H4 (cell line): ENCODE measurements at places on chromosomes 1 and 21. TPM values are rescaled to one million over a fixed set of nuclear protein-coding genes. Genes with fewer than 3 reads are reported as not detected.

CNKSR1 gene
- not detected in 2 replicates for total RNA-seq

GATAD2B gene
- 4.9 and 7.2 TPM in 2 replicates for total RNA-seq

SLC41A1 gene
- total RNA-seq: 8.2 and 15.7 TPM in 2 replicates

HRNR gene
- total RNA-seq: not detected in 2 replicates

NBL1 gene
- 34.2 and 53.1 TPM in 2 replicates for total RNA-seq

AGPAT3 gene
- total RNA-seq: 27.0 and 29.4 TPM in 2 replicates

DPYD gene
- total RNA-seq: 14.8 and 18.2 TPM in 2 replicates

GPR61 gene
- total RNA-seq: not detected in 2 replicates

ZFP69B gene
- 3.5 and 5.2 TPM in 2 replicates for total RNA-seq

VWA5B1 gene
- not detected in 2 replicates for total RNA-seq

AGMAT gene
- total RNA-seq: not detected in 2 replicates

RNU1-4 gene
- total RNA-seq: not detected in 2 replicates

OR10J1 gene
- not detected in 2 replicates for total RNA-seq

NEXN gene
- 1.6 and 2.4 TPM in 2 replicates for total RNA-seq

MPL gene
- not detected in 2 replicates for total RNA-seq

ADGRL2 gene
- total RNA-seq: 29.4 and 36.4 TPM in 2 replicates

ATP1A2 gene
- 0.10 TPM in 1 of 2 replicates, not detected in the other for total RNA-seq

ELF3 gene
- 1.9 and 4.5 TPM in 2 replicates for total RNA-seq

TNFRSF14 gene
- 3.3 and 9.1 TPM in 2 replicates for total RNA-seq
